Epithelial cell of proximal tubule (primary cell): ENCODE measurements at places on chromosomes 12 and 14.

DNA sequence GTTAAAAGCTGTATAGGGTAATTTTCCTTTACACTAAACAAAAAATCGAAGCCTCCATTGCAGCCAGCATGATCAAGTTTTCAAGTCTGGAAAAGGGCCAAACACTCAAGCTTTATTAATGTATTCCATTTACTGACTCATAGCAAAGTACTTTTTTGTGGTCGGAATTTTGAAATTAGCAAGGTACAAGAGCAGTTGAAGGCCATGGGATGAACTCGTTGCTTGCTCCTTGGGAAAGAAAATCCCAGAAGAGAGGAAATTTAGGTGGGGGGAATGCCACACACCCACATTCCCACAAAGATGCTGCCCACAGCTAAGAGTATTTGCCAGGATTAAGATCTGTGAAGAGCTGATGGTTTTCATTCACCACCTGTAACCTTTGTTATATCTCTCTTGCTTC is 333.7 kb downstream of the EGLN3 start:
- DNase-seq = peak; percentile 40

DNA sequence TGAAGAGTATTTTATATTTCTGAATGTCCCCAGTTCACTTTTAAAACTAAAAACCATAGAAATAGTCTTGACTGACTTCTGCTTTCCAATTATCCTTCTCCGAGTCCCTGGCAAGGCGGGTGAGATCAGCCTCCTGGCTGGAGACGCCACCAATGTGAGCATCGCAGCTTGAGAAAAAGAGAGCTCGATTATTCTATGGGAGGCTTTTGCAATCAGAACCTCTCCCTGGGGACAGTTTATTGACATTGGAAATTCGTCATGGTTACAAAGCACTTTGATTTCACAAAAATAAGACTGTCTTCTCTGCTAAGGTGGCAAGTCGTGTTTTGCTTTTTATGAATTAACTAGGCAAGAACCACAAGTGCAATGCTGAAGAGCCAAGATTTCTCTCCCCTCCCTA is 23.6 kb upstream of the GPHB5 start:
- no peak for DNase-seq

DNA sequence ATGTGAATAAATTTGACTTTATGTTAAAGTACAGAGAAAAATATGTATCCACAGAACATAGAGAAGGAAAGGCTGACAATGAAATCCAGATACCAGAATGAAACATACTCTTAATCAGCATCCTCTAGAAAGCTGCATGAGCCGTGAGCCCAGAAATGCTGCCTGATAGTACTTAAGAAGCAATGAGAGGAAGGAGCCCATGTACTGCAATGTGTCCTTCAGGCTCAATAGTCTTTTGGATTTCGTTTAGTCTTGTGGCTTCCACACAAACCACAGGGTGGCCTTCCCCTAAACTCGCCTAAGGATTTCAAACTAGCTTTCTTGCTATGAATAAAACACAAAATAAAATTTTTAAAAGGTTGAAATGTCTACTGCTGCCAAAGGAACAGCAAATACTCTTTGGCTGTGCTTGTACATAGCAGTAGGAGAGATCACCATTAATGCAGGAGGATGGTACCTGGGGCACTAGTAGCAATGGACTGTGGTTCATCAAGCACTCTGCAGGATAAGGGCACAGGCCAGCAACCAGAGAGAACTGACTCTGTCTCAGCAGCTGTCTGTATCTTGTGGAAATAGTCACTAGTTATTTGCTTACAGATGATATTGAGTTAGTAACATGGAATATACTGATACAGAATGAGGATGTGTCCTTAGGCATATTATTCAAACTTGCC is 988.3 kb upstream of the LRFN5 start:
- no peak for DNase-seq

DNA sequence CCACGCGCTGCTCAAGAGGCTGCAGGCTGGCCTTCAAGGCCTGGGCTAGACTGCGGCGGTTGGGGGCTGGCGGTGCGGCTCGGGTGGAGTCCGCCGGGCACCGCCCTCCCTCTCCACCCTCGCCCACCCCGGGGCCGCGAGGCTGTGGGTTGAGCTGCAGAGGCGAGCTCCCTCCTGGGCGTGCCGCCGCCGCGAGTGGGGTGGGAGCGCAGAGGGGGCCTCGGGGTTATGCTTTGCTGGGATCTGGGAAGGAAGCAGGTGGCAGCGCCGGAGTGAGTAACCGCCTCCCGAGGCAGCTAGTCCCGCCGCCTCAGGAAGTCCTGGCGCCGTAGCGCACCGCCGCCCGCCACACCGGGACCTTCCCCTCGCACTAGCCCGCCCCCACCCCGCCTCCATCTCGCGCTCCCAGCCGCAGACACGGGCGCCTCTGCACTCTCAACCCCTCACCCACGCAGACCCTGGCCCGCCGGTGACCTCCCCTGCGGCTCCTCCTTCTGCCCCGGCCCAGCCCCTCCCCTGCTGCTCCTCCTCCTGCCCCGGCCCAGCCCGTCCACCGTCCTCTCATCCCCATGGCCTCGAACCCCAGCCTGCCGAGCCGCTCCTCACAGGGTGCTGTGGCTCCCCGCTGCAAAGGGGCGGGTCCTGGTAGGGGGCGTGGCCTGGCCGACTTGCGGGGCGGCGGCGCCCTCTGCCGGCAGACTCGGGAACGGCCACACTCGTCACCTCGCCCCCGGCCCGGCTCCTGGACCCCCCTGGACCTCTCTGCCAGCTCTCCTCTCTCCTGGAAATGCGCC is 16.6 kb downstream of the TAMALIN start:
- DNase-seq = no peak

DNA sequence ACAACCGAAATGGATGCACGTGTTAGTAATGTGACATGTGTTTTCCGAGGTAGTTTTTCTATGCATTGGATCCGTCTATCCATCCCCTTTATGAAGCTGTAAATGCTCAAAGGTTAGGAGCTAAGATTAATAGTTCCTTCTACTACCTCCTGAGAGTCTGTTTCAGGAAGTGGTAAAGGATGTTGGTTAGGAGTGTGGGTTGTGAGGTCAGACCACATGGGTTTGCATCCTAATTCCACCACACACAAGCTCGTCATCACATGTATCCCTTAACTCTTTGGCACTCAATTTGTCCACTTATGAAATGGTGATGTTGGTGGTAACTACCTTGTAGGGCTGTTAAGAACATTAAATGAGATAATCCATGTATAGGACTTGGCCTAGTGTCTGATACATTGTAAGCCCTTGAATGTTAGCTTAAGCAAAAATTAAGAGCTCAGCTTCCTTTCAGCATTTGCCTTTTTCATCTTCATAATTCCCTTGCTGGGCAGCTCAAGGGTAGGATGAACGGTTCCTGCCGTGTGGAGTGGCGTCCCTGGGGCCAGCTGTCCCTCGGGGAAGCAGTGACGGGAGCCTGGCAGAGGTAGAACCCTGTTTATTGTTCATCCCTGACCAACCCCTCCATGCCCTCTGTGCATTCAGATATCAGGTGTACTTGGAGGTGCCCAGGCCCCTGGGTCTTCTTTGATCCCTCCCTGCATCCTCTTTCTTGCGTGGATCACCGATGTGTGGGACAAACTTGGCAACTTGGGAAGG is 52.3 kb downstream of the TSPAN9 start:
- no peak for DNase-seq
